ENCODE measurements at places on chromosomes 12 and 14.
A peak's percentile ranks its signal among the peaks of the same experiment; 100 is the strongest.

GRCh38 chr14:100750762-100751699 is 24.3 kb downstream of the DLK1 start:
- no peak for DNase-seq

DNA sequence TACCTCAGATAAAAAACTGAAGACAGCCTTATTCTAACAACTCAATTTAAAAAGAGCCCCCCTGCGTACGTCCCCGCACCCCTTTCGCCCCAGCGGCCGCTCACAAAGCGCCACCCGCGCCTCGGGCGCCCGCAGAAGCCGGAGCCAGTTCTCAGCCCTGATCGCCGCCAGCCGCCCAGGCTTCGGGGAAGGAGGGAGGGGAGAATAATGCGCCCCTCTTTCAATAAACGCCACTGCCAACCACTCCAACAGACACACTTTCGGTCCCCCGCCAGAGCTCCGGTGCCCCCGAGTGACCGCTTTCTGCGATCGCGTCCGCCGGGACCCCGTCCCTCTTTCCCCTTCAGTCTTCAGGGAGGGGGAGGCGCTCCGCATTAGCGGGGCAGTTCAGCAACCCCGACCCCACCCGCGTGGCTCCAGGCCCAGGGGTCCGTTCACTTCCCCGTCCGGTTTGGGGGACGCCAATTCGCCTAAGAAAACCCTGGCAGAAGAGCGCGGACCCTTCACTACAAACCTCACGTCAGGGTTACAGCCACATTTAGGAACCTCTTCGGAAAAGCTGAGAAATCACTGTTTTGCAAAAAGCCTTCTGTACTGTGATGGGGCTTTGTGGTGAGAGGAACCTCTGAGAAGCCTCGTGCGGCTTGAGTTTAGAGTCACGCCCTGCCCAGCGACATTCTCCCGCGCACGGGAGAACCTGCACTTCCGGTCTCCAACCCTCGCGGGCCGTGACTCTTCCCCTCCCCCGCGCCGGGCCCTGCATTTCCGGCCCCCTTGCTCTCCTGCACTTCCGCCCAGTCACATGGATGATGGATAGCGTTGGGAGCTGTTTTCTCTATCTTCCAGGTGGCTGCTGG is 18.7 kb downstream of the FOXG1 start:
- no peak for DNase-seq

DNA sequence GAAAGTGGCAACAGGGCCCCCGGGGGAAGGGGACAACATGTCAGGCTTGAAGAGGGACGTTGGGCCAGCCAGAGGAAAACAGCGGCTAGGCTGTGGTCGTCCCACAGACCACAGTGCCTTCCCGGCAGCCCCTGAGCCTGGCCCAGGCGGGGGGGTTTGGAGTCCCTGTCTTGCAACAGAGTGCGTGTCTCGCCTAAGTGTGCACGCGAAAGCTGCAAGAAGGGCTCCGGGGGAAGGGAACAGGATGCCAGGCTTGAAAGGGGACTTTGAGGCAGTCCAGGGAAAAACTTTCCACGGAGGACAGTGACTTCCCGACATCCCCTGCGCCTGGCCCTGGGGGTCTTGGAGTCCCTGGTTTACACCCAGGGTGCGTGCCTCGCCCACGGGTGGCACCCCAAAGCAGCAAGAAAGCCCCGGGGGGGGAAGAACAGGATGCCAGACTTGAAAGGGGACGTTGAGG is 157.5 kb upstream of the ALG10B start:
- DNase-seq, result no peak

GRCh38 chr14:91328313-91329050 is 84.0 kb upstream of the GPR68 start:
- no peak for DNase-seq

DNA sequence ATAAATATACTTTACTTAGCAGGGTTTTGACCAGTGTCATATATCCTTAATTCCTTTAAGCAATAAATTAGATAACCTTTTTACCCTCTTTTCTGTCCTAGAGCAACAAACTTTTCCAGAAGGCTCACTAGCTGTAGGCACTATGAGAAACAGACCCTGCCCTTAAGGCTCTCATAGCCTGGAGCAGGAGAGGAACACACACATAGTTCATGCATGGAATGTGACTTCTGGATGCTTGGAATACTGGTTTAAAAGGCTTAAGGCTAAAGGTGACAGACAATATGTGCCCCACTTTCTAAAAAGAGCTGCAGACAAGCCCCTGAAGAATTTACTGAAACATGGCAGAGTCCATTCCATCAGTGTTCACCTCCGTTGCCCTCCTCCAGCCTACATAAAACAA is 237.2 kb downstream of the TTC8 start:
- no peak for DNase-seq

DNA sequence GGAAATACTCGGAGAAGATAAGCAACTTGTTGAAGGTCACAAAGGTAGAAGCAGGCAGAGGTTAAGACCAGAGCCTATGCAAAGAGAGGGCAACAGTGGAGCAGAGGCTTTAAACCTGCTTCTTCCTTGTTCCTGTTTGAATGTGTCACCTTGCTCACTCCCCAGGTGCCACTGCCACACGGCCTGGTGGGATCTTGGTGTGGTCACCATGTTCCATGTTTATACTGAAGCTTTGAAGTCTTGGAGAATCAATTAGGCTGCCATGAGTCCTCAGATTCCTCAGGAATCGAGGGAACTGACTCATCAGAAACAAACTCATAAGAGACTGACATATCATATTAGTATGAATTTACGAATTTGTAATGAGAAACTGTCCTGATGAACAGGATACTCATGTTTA is 46.8 kb downstream of the IQSEC3 start:
- peak; percentile 66 for DNase-seq

DNA sequence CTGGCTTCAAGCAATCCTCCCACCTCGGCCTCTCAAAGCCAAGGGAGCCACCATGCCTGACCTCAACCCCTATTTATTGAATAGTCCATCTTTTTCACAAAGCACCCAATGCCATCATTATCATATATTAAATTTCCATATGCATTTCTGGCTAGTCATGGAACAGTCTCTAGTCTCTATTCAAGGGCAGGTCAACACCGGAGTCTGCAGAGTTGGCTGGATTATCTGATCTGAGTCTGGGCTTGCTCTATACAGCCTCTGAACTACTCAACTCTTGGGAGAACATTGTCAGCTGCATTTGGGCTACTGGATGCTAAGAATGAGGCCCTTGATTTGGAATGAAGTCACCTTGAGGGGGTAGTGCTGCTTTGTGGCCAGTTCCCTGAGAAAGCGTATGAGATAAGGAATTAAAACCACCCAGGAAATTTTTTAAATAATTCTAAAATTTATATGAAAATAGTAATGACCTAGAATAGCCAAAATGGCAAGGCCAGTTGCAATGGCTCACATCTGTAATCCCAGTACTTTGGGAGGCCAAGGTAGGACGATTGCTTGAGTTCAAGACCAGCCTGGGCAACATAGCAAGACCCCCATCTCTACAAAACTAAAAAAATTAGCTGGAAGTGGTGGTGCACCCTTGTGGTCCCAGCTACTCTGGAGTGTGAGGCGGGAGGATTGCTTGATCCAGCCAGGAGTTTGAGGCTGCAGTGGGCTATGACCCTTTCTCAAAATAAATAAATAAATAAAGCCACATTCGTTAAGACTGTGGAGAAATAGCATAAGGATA is 6.9 kb upstream of the NAA25 start:
- DNase-seq, result no peak

GRCh38 chr12:87427770-87428169 is 601.4 kb downstream of the C12orf50 start:
- no peak for DNase-seq

DNA sequence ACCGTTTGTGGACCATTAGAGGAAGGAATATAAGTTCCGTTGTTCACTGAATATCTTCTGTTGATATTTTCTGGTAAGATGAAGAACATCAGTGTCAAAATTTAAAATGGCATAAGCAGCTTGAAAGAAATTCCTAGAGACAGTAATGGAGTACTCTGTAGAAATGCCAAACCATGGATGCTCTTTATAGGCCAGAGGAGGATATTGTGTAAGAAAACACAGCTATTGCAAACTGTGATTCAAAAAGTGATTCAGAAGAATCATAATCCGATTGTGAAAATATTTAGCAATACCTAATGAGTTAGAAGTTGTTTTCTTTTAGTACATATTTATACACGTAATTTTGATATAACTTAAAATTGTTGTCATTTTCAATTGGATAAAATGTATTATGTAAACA is 102.8 kb downstream of the SLC16A7 start:
- DNase-seq, result no peak

DNA sequence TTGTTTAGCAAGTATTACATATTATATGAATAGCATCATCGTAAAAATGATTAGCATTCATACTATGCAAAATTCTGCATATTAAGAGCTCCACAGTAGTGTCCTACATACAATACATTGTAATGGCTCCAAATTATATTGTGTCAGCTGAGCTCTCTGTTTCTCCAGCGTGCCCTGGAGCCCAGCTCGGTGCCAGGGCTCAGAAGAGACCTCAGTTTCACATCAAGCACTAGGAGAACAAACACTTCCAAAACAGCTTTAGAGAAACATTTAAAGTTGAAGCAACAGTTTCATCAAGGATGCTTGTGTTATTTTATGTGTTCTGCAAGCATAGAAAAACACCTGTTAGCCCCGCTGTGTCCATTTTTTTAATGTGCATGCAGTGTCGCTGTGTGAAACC is 456.9 kb downstream of the EGLN3 start:
- DNase-seq, result no peak

- no peak for DNase-seq
Measured at GRCh38 chr12:39145175-39145999, 240.0 kb upstream of the CPNE8 start.

DNA sequence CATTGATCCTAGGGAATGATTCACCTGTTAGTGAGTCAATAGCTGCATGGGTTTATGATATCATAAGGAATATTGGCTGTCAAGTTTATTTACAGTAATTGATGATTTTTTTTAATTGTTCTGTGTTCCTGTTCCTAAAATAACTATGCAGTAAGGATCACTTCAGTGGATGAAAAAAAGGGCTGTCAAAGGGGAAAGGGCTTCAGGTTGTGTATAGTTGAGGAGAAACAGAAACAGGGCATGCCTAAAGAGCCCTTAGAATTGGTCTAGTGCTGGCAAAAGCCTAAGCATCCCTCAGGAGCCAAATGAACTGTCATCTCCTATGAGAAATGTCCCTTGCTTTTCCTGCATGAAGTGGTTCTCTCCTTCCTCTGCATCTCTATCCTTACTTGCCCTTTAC is 444.9 kb downstream of the RMST start:
- DNase-seq, result no peak

DNA sequence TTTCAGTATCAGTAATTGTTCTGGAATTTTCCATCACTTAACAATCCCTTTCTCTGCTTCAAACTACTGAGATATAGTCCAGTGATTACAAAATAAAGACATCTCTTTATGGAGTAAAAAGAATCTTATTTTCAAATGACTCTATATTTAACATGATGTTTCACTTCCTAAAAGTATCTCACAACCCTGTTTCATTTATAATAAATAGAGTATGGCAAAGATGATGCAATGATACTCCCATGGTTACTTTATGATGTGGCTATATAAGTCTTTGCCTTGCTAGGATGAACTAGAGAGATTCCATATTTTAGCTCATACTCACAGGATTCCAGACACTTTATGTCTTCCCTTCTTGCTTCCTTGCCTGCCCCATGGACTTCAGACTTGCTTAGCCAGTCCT is 953.5 kb upstream of the MDGA2 start:
- DNase-seq, result no peak

- no peak for DNase-seq
Measured at GRCh38 chr14:33332497-33332896, 393.8 kb downstream of the NPAS3 start.

GRCh38 chr14:76498976-76499375 is 123.0 kb downstream of the ESRRB start:
- no peak for DNase-seq

GRCh38 chr12:96329545-96329944 is 70.7 kb downstream of the CDK17 start:
- no peak for DNase-seq

DNA sequence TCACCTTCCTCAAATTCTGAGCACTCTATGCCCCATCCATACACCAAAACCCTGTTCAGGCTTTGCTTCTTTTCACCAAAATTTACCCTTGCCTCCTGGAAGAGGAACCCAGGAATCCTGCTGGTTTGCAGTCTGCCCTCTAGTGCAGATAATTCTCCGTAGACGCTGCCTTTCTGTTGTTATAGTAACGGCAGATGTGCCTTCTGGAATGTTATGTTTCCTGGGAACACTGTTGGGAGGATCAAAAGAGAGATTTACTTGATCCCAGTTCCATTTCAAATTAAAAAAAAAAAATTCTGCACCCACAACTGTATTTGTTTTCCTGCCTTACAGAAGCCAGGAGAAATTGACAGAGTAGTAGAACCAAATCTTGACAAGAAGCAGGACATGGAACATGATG is 104.2 kb upstream of the RMST start:
- DNase-seq, result no peak

- DNase-seq, result peak; percentile 37
Measured at GRCh38 chr14:95998656-95999055, 40.5 kb upstream of the C14orf132 start.

GRCh38 chr14:52312931-52313355 is 1.2 kb upstream of the PTGER2 start:
- DNase-seq, result no peak

DNA sequence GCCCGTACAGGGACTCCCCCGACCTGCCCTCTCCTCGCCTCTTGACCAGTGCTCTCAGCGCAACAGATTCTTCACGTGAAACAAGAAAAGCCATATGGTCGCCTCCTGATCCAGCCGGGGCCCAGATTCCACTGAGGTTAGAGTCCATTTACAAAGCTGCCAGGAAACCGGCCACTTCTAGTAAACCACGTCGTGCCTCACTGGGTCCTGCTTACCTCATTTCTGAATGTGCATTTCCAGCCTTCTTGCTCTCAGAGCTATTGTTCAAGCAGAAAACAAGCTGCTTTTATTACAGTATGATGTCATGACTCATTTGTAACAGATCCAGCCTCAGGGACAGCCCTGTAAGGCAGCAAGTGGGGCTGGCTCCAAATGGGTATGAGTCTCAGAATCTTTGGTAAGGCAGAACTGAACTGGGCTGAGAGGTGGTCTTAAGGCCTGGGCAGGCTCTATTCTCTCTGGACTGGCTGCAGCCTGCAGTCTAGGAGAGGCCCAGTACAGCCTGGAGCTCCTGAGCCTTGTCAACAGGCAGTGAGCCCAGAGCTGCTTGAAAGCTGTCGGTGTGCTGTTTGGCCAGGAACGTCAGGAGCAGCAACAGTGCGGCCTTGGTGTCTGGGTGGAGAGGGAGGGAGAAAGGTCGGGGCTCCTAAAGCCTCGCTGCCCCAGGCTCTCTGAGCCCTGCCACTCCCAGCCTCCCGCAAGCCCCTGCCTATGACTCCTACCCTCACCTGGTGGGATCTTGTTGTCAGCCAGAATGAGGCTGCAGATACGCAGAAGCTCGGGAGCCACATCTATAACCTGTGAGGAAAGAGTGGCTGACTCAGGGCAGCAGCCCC is 8.3 kb downstream of the REC8 start:
- DNase-seq, result no peak

DNA sequence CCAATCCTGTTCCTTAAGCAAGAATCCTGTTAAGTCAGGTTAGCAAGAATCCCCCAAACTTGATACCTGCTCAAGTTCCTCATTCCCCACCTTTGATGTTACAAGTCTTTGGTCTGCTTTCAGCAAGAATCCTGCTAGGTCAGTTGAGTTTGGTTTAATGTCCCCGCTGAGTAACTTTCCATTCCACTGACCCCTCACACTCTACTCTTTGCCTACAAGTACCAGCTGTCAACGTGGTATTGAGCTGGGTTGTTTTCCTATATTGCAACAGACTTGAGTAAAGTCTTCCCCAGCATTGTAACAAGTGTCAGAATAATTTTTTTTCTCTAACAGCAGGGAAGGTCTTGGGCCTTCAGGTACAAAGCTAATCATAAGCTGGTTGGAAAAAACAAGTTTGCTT is 6.3 kb downstream of the PPM1H start:
- no peak for DNase-seq
